Endothelial cell (in vitro differentiated cells): ENCODE measurements at places on chromosomes 13 and 19. TPM values are rescaled to one million over a fixed set of nuclear protein-coding genes. Genes with fewer than 3 reads are reported as not detected.

GRCh38 chr19:38559428-38560401, 58.0 kb downstream of the MAP4K1 start:
- no peak overlapping the region for H3K4me3 ChIP-seq
- H3K4me1 ChIP-seq = no peaks in the 10 kb centered on the region
- H3K36me3 ChIP-seq = peaks cover 13% of the 10 kb centered on the region

DNA sequence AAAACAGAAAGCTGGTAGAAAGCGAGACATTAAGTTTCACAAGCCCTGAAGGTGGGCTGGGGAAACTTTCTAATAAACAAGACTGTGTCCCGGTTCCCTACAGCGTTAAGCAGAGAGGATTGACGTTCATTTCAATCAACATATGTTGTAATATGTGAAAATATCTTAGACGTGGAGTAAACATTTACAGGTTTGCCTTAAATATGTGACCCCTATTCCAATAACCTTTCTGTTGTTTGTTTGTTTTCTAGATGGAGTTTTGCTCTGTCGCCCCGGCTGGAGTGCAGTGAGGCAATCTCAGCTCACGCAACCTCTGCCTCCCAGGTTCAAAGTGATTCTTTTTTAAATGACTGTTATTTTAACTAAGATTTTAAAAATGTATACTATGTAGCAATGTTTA, 526.2 kb downstream of the SUCLA2 start:
- H3K27me3 ChIP-seq = peaks cover 1% of the 10 kb centered on the region
- no peak overlapping the region for H3K4me3 ChIP-seq

GRCh38 chr13:31053091-31053490, 108.6 kb downstream of the HSPH1 start:
- peaks cover 3% of the 10 kb centered on the region for H3K27me3 ChIP-seq
- no peak overlapping the region for H3K4me3 ChIP-seq
- no peak overlapping the region for H3K27ac ChIP-seq
- no peaks in the 10 kb centered on the region for H3K36me3 ChIP-seq

Gene LGALS4
- total RNA-seq = 0.46 TPM

Gene FGF21
- total RNA-seq = not detected

DNA sequence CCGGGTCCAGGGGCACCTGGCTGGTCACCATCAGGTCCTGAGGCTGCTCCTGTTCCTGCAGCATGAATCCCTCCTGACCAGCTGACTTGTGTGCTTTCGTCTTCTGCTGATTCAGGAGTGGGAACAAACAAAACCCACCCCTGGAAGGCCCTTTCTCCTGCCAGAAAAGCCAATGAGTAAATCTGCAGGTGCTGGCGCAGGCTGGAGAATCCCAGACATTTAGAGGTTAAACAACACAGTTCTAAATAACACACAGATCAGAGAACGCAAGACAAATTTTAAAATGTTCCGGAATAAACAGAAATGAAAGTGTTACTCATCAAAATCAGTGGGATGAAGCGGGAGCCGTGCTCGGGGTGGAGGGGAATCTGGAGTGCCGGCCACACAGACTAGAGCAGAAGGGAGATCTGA, 60.6 kb upstream of the C13orf46 start:
- H3K36me3 ChIP-seq = peaks cover 23% of the 10 kb centered on the region
- H3K27ac ChIP-seq = peak overlapping the region; percentile 19
- peaks cover 19% of the 10 kb centered on the region for H3K27me3 ChIP-seq

Gene DCT
- total RNA-seq = not detected

DNA sequence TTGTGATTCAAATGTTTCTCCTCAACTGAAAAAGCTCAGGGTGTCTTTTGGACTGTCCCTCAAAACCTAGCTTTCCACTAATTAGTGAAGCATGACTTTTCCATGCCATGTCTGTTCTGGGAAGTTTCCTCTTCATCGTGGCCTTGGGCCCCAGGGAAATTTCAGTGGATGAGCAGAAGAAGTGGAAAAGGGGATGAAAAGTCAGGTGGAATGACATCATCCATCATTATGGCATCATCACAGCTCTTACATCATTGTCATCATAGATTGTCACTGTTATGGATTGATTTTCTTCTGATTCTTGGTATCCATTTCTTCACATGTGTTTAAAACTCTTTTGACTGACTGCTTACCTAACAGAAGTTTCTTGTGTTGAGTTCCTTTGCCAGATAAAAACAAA, 26.2 kb upstream of the MRI1 start:
- no peak for DNase-seq
- H3K4me1 ChIP-seq = peaks cover 22% of the 10 kb centered on the region
- no peak overlapping the region for H3K27ac ChIP-seq

Gene STOML3
- total RNA-seq = 0.18 TPM

DNA sequence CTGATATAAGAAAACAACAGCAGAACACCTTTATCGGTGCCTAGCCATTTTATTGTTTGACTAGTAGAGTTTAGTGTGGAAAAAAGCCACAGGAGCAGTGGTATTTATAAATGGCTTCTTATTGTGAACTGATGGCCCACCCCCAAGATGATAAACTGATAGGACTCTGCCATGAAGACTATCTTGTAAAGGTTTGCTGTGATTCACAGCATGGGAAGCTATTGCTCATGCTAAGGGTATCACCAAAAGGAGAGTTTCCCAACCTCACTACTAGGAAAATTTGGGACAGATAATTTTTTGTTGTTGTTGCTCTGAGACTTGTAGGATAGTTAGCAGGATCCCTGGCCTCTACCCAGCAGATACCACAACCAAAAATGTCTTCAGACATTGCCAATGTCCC, 12.0 kb upstream of the SLC7A1 start:
- no peak overlapping the region for H3K4me3 ChIP-seq
- H3K4me1 ChIP-seq = peaks cover 6% of the 10 kb centered on the region
- no peaks in the 10 kb centered on the region for H3K27me3 ChIP-seq
- no peak overlapping the region for H3K27ac ChIP-seq

- H3K4me3 ChIP-seq = no peak overlapping the region
- H3K36me3 ChIP-seq = no peaks in the 10 kb centered on the region
- H3K27me3 ChIP-seq = no peaks in the 10 kb centered on the region
Measured at GRCh38 chr13:36475468-36475867, 43.2 kb downstream of the CCNA1 start.

DNA sequence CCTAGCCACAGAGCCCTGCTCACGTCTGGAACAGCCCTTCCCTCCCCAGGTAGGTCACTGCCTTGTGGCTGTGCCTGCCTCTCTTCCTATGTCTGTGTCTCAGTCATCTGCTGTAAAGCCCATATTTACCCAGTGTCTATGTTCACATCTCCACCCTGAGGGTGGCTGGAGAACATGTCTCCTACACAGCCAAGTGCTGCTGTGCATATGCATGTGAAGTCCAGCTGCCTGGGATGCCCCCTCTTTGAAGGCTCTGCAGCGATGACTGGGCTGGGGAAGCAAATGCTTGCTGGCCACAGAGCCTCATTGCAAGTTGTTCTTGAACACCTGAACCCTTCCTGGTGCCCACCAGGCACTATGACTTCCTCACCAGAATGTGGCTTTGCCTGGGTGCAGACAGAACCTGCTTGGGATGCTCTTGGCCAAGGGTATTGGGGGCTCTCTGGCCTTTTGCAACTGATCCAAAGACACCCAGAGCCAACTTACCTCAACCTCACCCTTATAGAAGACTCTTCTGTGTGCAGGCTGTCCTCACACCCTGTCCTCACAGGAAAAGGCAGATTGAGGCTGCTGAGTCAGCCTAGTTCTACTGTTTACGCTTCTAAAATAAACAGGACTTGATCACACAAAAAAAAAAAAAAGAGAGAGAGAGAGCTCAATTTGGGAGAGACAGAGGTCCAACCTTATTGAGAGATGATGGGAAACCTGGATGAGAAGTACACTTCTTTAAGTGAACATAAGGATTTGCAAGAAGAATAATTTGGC, 26.5 kb downstream of the MRPL57 start:
- DNase-seq = no peak
- H3K4me3 ChIP-seq = no peak overlapping the region
- peaks cover 7% of the 10 kb centered on the region for H3K36me3 ChIP-seq
- no peaks in the 10 kb centered on the region for H3K27me3 ChIP-seq
- H3K4me1 ChIP-seq = peaks cover 4% of the 10 kb centered on the region
- no peak overlapping the region for H3K27ac ChIP-seq

Gene ZNF558
- total RNA-seq = not detected

DNA sequence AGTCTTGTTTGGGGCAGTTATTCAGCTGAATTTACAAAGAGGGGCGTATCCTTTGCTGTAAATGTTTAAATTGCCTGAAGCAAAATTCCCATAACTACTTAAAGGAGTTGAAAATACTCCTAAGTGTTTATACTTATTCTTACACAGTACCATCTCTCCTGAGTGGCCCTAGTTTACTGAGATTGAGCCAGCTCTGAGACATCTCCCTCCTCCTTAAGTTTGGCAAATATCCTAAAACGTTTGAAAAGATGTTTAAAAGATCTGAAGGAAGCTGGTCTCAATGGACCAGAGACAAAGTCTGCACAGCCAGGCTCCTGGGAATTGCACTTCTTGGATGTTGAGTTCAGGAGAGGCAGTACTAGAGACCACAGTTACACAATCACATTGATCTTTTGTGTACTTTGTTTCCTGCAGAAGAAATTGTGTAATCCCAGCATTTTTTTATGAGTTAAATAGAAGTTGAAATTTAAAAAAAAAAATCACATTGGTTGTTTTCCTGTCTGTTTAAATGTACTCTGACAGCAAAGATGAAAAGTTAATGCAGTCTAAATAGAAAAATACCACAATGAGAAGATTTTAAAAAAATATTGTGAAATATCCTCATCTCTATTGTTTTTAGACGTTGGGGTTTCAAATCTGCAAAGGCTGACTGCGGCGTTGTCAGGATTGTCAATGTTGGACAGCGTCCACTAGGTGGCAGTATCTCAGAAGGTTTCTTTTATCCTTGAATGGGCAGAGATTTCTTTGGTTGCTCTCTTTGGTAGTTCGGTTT, 20.7 kb downstream of the TNFSF11 start:
- H3K27me3 ChIP-seq = no peaks in the 10 kb centered on the region
- DNase-seq = peak; percentile 56
- H3K4me1 ChIP-seq = no peaks in the 10 kb centered on the region
- H3K4me3 ChIP-seq = no peak overlapping the region
- no peak overlapping the region for H3K27ac ChIP-seq
- no peaks in the 10 kb centered on the region for H3K36me3 ChIP-seq

- H3K4me3 ChIP-seq = no peak overlapping the region
- peaks cover 42% of the 10 kb centered on the region for H3K4me1 ChIP-seq
- DNase-seq = no peak
- no peak overlapping the region for H3K27ac ChIP-seq
- peaks cover 3% of the 10 kb centered on the region for H3K27me3 ChIP-seq
Measured at GRCh38 chr13:33264620-33264978, 21.0 kb downstream of the STARD13 start.

GRCh38 chr13:94382517-94382916, 97.0 kb downstream of the DCT start:
- no peak overlapping the region for H3K4me3 ChIP-seq
- peaks cover 4% of the 10 kb centered on the region for H3K4me1 ChIP-seq
- no peak overlapping the region for H3K27ac ChIP-seq
- no peaks in the 10 kb centered on the region for H3K36me3 ChIP-seq
- no peaks in the 10 kb centered on the region for H3K27me3 ChIP-seq

DNA sequence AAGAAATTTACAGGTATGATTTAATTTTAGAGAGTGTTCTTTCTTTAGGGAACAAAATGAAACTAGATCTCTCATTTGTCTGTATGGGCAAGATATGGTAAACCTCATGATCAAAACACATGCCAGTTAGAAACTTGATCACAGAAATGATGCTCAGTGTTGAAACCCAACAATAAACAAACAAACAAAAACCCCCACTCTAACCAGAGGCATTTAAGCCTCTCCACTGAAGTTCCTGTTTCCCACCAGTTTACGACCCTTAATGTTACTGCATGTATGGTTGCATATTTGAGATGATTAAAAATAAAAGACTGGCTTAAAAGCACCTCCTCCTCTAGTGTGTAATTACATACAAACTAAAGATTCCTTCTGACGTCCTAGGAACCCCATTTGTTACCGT, 293.3 kb upstream of the MAB21L1 start:
- peaks cover 4% of the 10 kb centered on the region for H3K4me1 ChIP-seq
- H3K27ac ChIP-seq = no peak overlapping the region
- H3K27me3 ChIP-seq = peaks cover 2% of the 10 kb centered on the region

DNA sequence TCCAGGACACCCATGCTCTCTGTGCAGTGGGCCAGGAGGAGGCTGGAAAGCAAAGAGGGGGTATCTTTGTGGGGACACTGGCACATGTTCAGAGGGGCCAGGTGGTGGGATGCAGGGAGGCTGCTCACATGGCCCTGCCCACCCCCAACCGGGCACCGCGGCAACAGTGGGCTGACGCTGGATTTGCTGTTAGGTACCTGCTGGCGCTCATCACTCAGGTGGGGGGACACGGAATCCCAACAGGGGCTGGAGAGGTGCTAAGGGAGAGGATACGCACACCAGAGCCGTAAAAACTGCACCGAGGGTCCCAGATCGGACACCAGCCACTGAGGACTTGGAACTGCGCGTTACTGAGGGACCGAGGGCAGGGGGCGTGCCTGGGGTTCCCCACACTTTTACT, 19.2 kb downstream of the AKAP8L start:
- H3K4me1 ChIP-seq = no peaks in the 10 kb centered on the region
- H3K36me3 ChIP-seq = peaks cover 46% of the 10 kb centered on the region
- H3K27ac ChIP-seq = no peak overlapping the region
- no peak overlapping the region for H3K4me3 ChIP-seq

GRCh38 chr13:45521297-45521696, 56.6 kb downstream of the COG3 start:
- no peak overlapping the region for H3K27ac ChIP-seq
- no peaks in the 10 kb centered on the region for H3K27me3 ChIP-seq
- no peak overlapping the region for H3K4me3 ChIP-seq
- peaks cover 7% of the 10 kb centered on the region for H3K4me1 ChIP-seq
- no peak for DNase-seq
- H3K36me3 ChIP-seq = peaks cover 24% of the 10 kb centered on the region
